ENCODE measurements at places on chromosomes 13 and 19.

DNA sequence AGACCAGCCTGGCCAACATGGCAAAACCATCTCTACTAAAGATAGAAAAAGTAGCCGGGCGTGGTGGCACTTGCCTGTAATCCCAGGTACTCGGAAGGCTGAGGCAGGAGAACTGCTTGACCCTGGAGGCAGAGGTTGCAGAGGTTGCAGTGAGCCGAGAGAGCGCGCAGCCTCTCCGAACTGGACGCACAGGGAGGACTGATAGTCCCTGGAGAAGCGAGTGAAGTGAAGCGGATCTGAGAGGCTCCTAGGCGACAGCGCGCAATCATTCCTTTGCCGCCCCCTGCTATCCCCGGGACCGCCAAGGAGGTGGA is 233 bp downstream of the ZNF561 start:
- DNase-seq: no peak

DNA sequence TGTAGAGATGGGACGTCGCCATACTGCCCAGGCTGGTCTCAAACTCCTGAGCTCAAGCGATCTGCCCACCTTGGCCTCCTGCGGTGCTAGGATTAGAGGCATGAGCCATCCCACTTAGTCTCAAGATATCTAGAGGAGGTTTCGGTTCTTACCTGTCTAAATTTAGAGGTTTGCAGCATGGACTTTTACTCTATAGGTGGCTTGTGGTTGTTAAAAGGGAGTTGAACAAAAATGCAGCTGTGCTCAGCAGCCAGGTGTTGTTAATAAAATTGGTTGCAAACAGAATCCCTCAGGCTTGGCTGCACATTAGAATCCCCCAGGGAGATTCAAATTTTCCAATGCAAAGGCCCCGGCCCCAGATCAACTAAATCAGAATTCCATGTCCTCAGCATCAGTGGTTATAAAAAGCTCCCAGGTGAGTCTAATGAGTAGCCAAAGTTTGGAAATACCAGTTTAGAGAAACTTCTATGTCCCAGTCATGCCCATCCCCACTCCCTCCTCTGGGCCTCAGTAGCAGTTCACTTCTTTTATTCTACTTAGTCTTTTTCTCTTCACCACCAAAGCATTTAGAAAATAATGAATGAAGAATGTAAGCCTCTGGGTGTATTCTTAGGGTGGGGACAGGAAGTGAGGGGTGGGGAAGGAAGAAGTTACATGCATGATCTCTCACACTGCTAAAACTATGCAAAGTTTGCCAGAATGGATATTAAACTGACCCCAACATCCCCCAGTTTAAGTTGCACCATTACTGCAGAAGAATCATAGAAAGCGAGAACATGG is 471.0 kb downstream of the COG6 start:
- DNase-seq: no peak

- no peak for DNase-seq
Measured at GRCh38 chr13:107669391-107669993, 545.8 kb downstream of the LIG4 start.

DNA sequence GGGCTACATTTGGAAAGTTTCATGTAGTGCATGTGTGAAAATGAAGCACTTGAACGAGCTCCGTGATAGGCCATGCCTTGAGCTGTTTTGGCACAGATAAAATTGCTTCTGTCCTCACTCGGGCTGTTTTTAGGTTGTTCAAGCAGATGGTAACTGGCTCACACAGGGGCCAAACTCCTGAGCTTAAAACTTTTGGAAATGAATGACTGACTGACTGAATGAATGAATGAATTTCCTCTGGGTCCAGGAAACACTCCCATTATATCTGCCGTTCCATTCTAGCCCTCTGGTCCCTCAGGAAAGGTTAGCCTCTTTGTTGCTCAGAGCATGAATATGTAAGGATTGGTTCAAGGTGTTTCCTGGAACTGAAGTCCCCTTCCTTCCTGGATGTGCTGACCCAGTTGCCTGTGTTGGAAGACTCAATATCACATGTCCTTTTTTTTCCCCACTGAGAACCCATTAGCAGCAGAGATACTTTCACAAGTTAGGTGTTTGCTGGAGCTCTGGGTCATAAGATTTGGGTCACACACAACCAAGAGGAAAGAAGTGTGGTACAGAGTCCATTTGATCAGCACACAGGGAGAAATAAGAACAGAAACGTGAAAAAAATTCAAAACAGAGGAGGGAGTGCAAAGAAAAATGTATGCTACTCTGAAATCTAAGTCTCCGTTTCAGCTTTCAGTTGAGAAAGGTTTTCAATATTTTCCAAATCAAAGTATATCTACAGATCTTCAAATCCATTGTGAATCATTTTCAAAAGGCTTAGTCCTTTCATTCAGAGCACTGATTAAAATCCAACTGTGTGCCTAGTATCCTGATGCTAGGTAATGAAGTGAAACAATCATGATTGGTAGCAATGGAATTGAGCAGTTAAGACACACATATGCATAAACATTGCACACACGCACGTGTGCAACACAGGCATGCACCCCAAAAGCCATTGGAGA is 18.9 kb downstream of the MBNL2 start:
- DNase-seq: no peak

GRCh38 chr19:51546107-51546649 is 14.7 kb upstream of the SIGLEC6 start:
- DNase-seq: no peak

All from activated CD8-positive, alpha-beta memory T cell treated with anti-CD3 and anti-CD28 coated beads, Interleukin-2, amount 50 U/mL, for 48 hours (primary cell).